ENCODE measurements at places on chromosomes 11 and 22.
A peak's percentile ranks its signal among the peaks of the same experiment; 100 is the strongest.

DNA sequence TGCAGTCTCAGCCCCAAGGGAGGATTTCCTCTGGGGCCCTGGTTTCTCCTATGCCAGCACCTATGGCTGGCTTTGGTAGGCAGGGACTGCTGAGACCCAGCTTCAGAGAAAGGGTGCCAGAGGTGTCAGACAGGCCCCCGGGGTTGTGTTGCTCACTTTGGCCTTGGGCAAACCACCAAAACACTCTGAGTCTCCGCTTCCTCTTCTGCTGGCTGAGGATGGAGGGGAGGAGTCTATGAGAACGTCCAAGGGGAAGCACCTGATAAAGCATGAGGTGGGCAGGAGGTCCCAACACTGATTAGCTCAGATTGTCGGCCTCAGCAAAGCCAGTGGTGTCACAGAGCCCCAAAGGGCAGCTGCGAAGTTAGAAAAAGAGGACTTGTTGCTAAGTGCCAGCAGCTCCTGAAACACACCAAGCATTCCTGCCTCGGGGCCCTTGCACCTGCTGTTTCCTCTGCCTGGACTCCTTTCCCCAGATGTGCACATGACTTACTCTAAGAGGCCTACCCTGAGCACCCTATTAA is 10.5 kb downstream of the SMTNL1 start:
- no peak for DNase-seq

DNA sequence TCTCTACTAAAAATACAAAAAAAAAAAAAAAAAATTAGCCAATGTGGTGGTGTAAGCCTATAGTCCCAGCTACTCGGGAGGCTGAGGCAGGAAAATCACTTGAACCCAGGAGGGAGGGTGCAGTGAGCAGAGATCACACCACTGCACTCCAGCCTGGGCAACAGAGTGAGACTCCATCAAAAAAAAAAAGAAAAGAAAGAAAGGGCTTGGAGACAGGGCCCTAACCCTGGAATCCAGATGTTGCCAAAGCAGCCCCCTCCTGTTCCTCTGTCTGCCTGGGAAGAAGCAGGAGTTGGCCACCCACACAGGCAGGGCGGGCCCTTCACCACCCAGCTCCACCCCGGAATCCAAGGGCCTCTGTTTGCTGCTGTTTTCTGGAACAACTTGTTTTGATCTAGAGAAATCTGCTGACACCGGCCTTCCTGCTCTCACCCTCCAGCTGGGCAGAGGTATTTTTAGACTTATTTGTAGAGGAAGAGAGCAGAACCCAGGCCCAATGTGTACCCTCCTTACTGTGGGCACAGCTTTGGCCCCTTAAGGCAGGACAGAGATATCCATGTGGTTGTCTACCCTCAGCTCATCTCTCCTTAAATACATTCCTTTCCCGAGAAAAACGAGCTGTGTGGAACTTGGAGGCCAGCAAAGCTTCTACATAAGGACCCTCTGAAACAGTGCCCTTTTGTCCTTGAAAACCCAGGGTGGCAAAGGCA is 2.7 kb upstream of the NEAT1 start:
- peak; percentile 94 for DNase-seq

DNA sequence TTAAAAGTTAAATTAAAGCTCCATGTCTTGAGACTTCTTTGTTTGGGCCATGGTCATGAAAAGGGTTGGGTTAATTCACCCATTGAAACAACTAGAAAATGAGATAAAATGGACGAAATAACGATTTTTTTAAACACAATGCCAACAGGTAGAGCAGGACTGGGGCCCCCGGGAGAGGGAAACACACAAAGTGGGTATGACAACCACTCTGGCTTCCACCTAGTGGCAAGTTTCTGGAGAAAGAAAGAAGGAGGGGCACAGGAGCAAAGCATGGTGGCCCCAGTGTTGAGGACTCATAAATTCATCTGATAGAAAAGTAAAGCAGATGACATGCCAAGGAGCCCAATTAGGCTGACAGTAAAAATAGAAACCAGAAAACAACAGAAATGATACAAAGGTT is 68.4 kb downstream of the MYEOV start:
- DNase-seq: no peak

DNA sequence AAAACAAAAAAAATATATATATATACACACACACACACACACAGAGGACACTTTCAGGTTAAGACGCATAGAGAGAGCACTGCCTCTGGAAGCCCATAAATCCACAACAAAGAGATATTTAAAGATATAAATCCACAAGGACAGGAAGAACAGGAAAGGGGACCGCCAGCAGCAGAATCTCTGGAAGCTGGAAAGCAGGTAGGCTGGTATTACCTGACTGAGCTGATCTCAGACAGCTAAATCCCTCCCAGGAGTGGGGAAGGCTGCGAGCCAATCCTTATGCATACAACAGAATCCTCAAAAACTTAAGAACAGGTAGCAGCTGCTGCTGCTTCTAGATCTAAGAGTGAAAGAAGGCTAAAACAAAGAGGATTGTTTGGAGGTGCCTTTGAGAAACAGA is 1.8 kb upstream of the MCAT start:
- no peak for DNase-seq

GRCh38 chr11:126279191-126279590 is 3.7 kb upstream of the TIRAP start:
- no peak for DNase-seq

GRCh38 chr11:126308271-126308671 is 4.4 kb downstream of the DCPS start:
- DNase-seq: no peak

- peak; percentile 79 for DNase-seq
Measured at GRCh38 chr22:36144886-36145541, 15.5 kb downstream of the APOL3 start.

Data from fibroblast of skin of scalp (primary cell).